ENCODE measurements at places on chromosomes 16 and 17.

GRCh38 chr17:55238931-55239297 is 25.8 kb upstream of the HLF start:
- DNase-seq, result peak; percentile 35

DNA sequence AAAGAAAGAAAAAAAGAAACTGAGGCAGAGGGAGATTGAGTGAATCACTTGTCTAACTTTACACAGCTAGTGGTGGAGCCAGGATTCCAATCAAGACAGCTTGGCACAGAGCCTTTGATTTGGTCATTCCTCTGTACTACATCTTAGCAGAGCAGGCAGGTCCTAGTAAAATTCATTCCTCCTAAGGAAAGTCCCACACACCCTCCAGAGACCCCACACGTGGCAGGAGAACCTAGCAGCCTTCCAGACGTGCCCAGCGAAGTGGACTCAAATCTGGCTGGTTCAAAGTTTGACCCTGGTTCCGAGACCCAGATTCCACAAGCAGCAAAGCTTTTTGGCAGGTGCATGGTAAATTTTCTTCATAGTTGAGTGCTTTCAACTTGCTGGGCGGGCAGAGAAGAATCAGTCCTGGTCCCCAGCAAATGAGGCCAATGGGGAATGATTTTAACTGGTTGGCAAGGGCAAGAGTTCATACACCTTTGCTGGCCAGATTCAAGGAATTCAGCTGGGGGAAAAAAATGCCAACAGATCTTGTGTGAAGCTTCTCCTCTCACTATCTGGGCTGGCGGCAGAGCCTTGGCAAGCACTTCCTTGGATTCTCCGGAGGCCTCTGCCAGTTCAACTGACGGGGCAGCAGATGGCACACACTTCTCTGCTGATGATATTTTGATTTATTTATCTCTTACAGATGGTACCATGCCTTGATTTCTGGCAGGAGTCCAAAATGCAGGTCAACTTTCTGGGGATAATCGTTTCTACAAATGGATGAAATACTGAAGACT is 82.4 kb downstream of the GSG1L start:
- DNase-seq, result no peak

GRCh38 chr16:85363881-85364280 is 249.2 kb upstream of the GSE1 start:
- no peak for DNase-seq

DNA sequence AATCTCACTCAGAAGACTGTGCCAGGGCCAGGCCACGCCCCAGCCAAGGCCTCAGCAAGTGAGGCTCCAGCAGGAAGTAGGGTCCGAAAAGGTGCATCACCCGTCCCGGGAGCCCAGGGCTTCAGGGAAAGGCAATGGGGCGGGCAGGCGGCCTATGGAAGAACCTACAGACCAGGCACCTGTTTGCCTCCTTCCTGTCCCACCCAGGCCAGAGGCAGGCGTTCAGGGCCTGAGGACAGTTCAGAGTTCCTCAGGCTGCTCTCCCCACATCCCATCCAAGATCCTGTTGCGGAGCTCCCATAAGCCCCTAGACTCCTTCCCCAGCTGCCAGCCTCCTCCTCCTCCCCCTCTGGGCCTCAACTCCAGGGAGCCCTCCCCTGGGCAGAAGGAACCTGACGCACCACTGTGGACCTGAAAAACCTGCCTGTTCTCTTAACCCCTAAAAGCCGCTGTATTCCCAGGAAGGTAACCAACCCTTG is 2.3 kb downstream of the CLUH start:
- DNase-seq, result no peak

- peak; percentile 48 for DNase-seq
These were observed 9.2 kb downstream of the TBKBP1 start for GRCh38 chr17:47703191-47703591.

DNA sequence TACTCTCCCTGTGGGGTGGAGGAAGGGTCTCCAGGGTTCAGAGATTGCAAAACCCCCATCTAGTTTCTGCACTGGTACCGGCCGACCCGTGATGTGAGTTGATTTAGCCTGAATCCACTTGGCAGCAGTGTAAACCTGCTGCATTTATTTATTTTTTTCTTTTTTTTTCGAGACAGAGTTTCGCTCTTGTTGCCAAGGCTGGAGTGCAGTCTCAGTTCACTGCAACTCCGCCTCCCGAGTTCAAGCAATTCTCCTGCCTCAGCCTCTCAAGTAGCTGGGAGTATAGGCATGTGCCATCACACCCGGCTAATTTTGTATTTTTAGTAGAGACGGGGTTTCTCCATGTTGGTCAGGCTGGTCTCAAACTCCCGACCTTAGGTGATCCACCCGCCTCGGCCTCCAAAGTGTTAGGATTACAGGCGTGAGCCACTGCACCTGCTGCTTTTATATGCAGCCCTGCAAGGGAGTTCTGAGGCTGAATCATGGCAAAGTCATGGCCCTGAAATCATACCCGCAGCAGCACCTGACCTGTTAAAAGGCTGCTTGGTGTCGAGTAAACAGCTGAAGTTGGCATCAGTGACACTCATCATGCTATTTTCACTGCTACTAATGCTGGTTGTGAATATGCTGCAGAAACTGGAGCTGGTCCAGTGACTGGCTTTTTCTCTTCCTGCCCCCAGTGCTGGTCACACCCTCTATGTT is 21.4 kb downstream of the DEXI start:
- no peak for DNase-seq

GRCh38 chr16:80273635-80274538 is 266.9 kb upstream of the DYNLRB2 start:
- no peak for DNase-seq

DNA sequence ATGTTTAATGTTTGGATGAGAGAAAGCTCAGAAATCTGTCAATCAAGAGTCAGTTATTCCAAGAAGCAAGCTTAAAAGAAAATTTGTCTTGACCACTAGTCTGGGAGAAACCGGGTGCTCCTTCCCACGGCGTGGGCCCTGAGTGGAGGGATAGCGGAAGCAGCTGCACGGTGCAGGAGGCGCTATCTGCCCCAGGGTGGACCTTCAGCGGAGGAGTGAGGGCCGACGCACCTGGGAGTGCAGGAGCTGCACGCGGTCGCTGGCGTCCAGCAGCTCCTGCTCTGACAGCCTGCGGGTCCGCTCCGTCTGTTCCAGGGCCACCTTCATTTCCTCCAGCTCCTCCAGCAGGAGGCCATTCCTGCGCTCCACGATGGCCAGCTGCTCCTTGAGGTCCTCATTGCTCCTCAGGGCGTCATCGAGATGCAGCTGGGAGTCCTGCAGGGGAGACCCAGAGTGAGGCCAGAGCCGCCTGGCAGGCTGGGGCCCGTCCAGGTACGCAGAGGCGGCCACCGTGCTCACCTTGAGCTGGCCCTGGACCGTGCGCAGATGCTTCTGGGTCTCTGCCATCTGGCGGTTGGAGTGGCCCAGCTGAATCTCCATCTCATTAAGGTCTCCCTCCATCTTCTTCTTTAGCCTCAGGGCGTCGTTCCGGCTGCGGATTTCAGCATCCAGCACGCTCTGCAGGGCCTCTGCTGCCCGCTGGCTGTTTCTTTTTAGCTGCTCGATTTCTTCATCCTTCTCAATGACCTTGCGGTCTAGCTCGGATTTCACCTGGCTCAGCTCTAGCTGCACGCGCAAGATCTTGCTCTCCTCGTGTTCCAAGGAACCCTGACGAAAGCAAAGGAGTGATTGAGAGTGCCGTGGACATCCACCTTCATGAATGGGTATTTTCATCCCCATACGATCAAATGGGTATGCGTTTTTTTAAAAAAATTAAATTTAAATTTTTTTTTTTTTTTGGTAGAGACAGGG is 63.5 kb downstream of the MYH13 start:
- DNase-seq, result no peak

GRCh38 chr17:43560461-43561427 is 14.6 kb upstream of the ETV4 start:
- no peak for DNase-seq

GRCh38 chr16:11675561-11676511 is 7.6 kb downstream of the SNN start:
- DNase-seq, result no peak

GRCh38 chr17:44976206-44976605 is 8.1 kb upstream of the C1QL1 start:
- no peak for DNase-seq

- DNase-seq, result no peak
These were observed at the start of gene IL34 for GRCh38 chr16:70646260-70647241. TSS of gene IL34 (plus strand) at chr16:70646559. CDS start at chr16:70646948, 389 bp downstream.

- DNase-seq, result peak; percentile 39
These were observed 44.8 kb downstream of the PECAM1 start for GRCh38 chr17:64345689-64346376.

DNA sequence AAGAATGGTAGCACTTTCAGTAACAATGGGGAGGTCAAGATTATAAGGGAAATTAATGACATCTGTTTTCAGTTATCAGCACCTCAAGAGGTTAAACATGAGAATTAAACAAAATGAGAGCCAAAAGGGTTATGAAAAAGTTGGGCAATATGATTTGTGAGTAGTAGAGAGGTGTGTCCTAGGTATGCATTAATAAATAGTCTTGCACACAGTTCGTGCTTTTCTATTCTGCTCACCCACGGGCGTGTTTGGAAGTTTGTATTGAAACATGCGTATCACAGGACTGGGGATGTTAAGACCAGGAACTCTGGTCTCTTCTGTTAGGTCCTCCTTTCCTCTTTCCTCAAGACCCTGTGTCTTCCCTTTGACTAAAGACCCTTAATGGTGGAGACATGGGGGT is 6.0 kb downstream of the BPTF start:
- DNase-seq, result no peak

- DNase-seq, result no peak
These were observed 75.7 kb downstream of the IRF8 start for GRCh38 chr16:85974428-85975375.

- no peak for DNase-seq
These were observed 41.5 kb downstream of the NF1 start for GRCh38 chr17:31136319-31136718.

- DNase-seq, result peak; percentile 80
These were observed 658 bp downstream of the SYNRG start for GRCh38 chr17:37608351-37609169.

DNA sequence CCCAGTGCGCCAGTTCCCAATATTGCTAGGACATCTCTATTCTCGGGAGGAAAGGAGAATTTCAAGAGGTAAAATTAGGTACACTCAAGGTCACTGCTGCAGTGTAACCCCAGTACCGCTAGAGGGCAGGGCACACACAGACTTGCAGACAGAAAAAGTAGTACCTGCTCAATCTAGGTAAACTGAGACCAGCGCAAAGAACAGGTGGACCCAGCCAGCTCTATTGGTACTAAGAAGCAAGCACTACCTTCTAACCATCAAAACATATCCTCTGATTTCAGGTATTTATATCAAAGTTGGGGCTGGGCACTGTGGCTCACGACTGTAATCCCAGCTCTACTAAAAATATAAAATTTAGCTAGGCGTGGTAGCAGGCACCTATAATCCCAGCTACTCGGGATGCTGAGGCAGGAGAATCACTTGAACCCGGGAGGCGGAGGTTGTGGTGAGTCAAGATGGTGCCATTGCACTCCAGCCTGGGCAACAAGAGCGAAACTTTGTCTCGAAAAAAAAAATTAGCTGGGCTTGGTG is 3.6 kb upstream of the WDR81 start:
- peak; percentile 78 for DNase-seq

GRCh38 chr17:32396343-32396742 is 46.4 kb downstream of the ZNF207 start:
- no peak for DNase-seq

GRCh38 chr16:951660-952301 is 19.0 kb downstream of the LMF1 start:
- DNase-seq, result peak; percentile 52

DNA sequence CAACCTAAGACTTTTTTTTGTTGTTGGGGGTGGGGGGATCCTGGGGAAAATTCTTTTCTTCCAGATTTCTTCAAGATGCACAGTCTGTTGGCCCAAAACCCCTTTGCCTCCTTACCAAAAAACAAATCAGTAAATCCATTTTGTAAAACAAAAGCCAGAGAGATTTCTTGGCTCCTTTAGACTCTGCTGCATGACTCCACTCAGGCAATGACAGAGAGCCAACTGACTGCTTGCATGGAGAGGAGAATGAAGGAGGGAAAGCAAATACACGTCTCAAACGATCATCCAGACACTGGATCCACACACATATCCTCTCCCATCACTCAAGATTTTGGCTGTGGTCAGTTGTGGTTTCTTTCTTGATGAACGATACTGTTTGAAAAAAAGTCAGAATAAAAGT is 13.8 kb downstream of the COPRS start:
- DNase-seq, result no peak

GRCh38 chr17:8749616-8750015 is 5.0 kb upstream of the CCDC42 start:
- DNase-seq, result no peak

DNA sequence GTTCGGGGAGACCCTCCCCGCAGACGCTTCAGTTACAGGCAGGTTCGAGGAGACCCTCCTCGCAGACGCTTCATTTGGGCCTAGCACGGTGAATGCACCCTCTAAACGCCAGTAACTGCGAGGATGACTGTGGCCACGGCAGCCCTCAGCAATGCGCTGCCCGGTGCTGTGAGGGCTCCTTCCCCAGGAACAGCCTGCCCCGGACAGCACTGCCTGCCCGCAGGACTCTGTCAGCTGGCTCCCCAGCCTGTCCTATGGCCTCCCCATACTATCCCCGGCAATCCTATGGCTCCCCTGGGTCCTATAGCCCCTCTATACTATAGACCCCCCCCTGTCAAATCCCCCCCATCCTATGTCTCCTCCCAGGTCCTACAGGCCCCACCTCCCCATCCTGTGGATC is 238.9 kb downstream of the RBFOX3 start:
- DNase-seq, result no peak

DNA sequence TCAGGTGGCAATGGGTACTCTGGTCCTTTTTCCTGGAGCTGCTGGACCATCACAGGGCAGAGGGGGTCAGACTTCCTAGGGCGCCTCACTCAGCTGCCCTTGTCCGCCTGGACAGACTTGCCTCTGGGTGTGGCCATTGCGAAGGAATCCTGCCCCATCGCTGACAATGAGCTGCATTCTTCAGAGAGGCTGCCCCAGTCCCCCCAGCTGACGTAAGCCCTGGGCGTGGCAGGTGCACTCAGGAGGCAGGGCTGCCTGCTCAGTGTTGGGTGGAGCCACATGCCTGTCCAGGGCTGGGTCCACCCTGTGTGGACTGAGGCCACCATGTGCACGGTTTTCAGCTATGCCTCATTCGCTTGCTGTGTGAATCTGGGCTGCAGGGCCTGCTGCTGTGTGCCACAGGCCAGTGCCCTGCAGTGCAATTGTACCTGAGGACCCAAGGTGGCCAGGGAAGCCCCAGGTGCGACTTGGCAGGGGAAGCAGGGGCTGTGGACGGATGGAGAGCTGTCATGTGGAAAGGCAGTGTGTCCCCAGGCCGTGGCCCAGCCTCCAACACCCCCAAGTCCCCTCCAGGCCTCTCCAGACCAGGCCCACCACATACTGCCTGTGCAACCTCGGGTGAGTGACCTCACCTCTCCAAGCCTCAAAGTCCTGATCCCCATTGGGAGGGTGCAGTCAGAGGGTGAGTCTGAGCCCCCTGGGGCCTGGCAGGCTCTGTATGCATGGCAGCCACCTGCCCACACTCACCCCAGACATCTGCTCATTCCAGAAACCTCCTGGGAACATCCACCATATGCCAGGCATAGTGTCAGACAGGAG is 14.0 kb upstream of the MPRIP start:
- DNase-seq, result no peak

- DNase-seq, result peak; percentile 31
These were observed 2.6 kb downstream of the ATP2A3 start for GRCh38 chr17:3961564-3962047.
